HT-29 (cell line): ENCODE measurements at places on chromosomes 2 and 18. TPM values are rescaled to one million over a fixed set of nuclear protein-coding genes. Genes with fewer than 3 reads are reported as not detected.
A peak's percentile ranks its signal among the peaks of the same experiment; 100 is the strongest.

DNA sequence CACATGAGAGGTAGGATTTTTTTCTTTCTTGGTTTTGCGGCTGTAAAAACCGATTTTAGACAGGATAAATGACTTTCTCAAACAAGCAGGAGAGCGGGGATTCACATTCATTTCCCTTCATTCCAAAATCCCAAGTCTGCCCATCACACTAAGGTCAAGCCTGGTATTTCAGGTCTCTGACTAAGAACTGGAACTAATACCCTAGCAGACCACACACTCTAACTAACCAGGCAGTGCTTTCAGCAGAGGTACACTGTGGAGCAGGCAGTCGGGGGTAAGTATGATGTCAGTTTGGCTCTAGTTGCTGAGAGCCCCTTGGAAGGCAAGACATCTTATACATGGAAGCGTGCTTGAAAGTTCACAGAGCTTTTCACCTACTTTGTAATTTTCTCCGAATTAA is 128.1 kb upstream of the LHCGR start:
- DNase-seq, result no peak

- peak; percentile 8 for DNase-seq
These were observed 32.2 kb downstream of the RFX8 start for GRCh38 chr2:101442667-101443061.

Gene ZNF532
- 7.4 and 8.1 TPM in 2 replicates for total RNA-seq

DNA sequence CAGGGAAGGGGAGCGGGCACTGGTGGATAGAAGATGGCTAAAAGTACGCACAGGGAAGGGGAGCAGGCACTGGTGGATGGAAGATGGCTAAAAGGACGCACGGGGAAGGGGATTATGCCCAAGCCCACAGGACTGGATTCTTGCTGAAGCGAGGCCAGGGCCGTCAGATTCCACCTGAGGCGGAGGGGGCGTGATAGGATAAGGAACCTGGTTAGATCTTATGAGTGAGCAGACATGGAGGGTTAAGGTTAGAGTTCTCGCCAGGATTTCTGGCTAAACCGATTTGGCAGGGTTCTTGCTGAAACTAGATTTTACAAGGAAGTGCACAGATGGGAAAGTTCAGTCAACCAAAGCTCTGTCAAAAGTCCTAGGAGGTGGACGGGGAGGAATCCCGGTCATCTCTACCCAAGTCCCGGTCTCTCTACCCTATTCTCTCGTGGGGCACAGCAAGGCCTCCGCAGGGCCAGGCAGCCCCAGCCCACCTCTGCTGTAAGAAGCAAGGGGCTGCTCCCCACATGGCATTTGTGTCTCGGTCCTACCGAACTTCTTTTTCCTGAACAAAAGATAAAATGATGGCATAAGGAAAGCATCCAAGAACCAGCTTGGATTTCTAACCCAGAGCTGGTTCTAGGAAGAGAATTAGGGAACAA is 140.8 kb downstream of the PTGR3 start:
- no peak for DNase-seq

Gene NEB
- 1.0 and 1.2 TPM in 2 replicates for total RNA-seq

Gene SRD5A2
- not detected in 2 replicates for total RNA-seq
